ENCODE measurements at places on chromosomes 11 and 22.

GRCh38 chr11:32358729-32359128 is 76.6 kb downstream of the WT1 start:
- DNase-seq, result no peak

DNA sequence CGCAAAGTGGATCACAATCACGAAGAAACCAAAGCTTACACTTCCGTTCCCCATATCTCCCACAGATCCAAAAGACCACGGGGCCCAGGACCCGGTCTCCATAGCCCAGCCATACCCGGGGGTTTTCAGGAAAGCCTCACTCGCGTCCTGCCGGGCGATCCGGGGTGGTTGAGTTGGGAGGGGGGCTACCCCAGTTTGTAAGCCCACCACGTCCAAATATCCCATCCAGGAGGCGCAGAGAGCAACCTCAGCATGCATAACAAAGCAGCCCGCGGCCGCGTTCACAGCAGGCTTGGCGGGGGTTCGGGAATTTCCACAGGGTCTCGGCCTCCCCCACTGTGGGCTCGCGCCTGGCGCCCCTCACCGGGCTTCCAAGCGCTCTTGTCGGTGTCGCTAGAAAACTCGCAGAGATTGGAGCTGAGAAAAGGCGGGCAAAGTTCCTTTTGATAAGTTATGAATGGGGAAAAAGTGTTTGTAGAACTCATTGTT is 9.5 kb downstream of the SDF2L1 start:
- DNase-seq, result no peak

GRCh38 chr11:132424433-132424832 is 1054.0 kb downstream of the NTM start:
- DNase-seq, result no peak

DNA sequence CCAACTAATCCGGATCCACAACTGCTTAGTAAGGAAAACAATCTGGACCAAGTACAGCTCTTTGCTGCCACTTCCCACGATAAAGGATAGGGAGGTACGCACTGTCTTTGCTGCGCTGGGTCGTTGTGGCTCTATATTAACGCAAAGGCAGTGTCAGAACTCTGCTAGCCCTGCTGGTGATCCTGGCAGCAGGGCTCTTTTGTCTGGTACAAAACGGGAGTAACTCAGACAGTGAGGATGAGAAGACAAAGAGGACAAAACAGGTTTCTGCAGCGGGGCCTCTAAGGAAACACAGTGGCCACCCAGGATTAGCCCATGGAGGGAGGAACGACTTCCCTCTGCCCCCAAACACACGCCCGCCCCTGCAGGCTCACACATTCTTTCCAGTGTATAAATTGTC is 26.1 kb downstream of the GAL start:
- DNase-seq, result no peak

GRCh38 chr11:23364076-23364475 is 503.8 kb upstream of the CCDC179 start:
- DNase-seq, result no peak

GRCh38 chr11:22753416-22753815 is 76.2 kb downstream of the SVIP start:
- no peak for DNase-seq

DNA sequence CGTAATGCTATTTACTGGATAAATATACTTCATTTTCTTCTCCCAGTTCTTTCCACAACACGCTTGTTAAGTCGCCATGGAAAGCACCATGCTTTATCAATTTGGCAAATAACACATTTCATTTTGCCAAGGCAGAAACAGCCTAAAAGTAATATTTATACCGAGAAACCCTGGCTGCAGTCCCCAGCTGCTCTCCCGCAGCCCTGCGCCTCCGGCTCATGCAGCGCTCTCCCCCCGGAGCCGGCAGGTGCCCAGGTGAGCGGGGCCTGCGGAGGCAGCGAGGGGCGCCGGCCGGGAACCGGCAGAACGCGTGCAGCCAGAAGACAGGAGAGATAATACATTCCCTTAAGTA is 681 bp upstream of the ARHGEF12 start:
- peak; percentile 34 for DNase-seq

GRCh38 chr11:76240161-76240540 is 33.8 kb upstream of the WNT11 start:
- no peak for DNase-seq

DNA sequence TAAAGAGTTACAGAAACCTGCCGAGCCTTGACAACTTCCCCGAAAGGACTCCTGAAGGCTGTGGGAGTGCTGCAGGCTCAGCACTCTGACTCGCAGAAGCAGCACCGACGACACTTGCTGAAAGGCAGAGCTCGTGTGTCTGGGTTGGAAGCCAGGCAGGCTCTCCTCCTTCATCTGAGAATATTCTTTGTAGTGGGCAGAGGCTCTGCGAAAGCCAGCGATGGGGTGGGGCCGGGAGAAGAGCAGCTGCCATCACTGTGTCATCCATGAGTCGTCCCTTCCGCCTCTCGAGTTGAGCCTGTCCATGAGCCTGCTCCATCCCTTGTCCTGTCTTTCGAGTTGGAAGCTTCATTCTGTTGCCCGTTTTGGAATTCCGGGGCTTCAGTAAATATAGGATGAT is 11.9 kb downstream of the GLB1L2 start:
- DNase-seq, result no peak

DNA sequence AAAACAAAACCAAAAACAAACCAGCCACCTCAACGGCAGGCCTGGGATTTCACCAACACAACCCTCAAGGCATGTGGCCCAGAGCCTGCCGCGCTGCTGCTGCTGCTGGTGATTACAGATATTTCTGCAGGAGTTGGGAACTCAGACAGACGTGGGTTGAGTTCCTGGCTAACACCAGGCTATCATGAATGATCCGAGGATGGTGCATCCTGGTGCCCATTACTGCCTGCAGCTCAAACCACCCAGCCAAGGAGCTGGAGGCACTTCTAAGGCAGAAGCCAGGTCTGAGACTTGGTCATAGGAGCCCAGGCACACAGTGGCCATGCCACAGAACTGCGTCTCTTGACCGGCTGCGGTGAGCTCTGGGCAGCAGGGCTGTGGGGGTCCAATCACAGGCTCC is 151.8 kb downstream of the MPPED1 start:
- no peak for DNase-seq

- DNase-seq, result no peak
Measured at GRCh38 chr22:43042101-43042780, 27.3 kb upstream of the PACSIN2 start.

DNA sequence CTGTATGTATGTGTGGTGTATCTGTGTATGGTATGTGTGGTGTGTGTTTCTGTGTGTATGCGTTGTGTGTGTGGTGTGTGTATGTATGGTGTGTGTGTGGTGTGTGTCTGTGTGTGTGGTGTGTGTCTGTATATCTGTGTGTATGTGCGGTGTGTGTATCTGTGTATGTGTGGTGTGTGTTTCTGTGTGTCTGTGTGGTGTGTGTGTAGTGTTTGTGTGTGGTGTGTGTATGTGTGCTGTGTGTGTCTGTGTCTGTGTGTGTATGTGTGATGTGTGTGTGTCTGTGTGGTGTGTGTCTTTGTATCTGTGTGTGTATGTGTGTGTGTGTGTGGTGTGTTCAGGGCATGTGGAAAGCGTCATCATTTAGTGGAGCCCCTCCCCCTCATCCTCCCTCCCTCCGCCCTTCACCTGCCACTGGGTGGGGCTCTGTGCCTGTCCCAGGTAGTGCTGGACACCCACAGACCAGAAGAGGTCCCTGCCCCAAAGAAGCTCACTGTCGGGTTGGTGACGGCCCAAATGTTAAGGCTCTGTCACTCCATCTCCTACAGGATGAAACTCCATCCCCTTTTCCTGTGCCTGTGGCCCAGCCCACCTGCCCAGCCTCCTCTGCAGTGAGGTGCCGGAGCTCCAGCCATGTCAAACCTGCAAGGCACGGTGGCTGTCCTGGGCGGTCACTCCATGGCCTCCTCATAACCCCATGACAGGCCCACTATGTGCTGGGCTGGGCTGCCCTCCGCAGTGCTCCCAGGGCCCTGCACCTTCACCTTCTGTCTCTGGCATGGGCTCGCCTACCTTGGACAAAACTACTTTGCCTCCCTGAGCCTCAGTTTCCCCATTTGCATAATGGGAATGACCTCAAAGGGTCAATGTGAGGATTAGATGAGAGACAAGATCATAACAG is 23.4 kb upstream of the SHISAL1 start:
- no peak for DNase-seq

DNA sequence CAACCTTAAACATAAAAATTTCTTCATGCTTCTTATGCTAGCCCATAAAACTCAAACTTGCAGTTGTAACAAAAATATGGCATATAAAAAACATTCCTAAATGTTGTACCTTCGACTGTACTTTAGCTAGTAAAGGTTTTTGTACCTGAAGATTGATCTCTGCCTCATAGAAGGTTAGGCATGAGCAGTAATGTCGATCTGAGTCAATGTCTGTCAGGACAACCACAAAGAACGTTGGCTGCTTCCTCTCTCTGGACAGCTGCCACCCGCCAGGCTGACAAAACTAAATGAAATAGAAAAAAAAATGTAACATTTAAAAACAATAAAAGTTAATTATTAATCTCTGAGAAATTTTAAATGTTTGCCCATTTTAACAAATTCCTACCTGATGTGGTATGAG is 251.3 kb downstream of the SBF2 start:
- DNase-seq, result no peak

GRCh38 chr11:1699771-1700170 is 2.8 kb downstream of the KRTAP5-6 start:
- no peak for DNase-seq

GRCh38 chr11:109229682-109230081 is 192.3 kb upstream of the C11orf87 start:
- DNase-seq, result no peak

GRCh38 chr11:77266766-77267165 is 34.7 kb downstream of the GDPD4 start:
- no peak for DNase-seq

DNA sequence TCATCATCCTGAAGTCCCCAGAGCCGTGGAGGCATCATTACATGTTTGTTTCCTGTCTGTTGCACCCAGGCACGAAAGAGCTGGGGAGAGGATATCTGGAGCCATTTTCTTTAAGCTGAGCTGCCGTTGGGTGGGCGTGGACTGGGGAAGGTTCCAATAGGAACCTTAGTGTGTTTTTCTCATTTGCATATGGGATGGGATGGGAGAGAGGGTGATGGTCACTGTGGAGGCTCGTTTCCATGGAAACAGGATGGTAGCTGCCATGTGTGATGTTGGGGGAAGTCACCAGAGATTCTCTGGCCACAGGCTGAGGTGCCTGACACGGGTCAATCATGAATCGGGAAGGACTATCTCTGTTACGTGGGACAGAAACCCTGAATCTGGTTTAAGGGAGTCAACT is 39.7 kb downstream of the CACNA1I start:
- DNase-seq, result no peak

DNA sequence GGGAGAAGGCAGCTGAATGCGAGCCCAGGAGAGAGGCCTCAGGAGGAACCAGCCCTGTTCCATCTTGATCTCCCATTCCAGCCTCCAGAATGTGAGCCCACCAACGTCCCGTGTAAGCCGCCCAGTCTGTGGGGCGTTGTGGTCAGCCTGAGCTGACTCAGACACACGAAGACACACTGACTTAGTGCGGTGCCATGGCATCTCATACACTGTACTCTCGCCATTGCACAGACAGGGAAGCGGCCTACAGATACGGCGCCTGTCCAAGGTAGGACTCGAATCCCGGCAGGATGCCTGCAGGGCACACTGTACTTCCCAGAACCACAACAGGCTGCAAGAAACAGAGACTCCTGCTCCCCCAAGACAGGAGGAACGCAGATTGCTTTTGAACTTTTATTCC is 179.6 kb downstream of the CTTN start:
- DNase-seq, result no peak

- DNase-seq, result no peak
Measured at GRCh38 chr11:2580571-2581001, 119.2 kb downstream of the KCNQ1OT1 start.

GRCh38 chr22:50304528-50305392 is 2.7 kb downstream of the PLXNB2 start:
- DNase-seq, result no peak

- no peak for DNase-seq
Measured at GRCh38 chr22:49724030-49724892, 103.4 kb downstream of the BRD1 start.

GRCh38 chr11:90332415-90332814 is 109.6 kb upstream of the CHORDC1 start:
- no peak for DNase-seq
